Upper lobe of left lung (tissue), 6 donors: ENCODE measurements at places on chromosomes 12 and 14.
A peak's percentile ranks its signal among the peaks of the same experiment; 100 is the strongest.

- H3K27me3 ChIP-seq, result no peaks in the 10 kb centered on the region
- no peak for DNase-seq
- no peaks in the 10 kb centered on the region for H3K36me3 ChIP-seq
- peaks cover 11% of the 10 kb centered on the region for H3K4me1 ChIP-seq
- no peak overlapping the region for H3K27ac ChIP-seq
Measured at GRCh38 chr12:54437697-54438096, 18.6 kb upstream of the ITGA5 start.

DNA sequence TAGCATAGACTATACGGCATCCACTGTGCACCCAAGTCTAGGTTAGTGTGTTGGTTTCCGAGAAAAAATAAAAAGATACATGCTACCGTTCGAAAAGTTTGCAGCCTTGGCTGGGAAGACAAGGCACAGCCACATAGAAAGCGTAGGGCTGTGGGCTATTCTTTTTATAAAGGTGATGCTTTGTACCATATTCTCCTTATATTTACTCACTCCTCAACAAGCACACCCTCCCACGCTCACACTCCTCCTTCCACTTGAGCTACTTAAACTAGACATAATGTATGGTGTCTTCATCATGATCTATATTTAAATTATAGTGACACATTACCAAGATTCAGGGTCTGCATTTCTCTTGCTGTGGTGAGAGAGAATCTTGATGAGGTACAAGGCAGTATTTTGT, 1416.5 kb downstream of the AACS start:
- no peaks in the 10 kb centered on the region for H3K27me3 ChIP-seq
- no peaks in the 10 kb centered on the region for H3K4me1 ChIP-seq
- DNase-seq, result no peak
- H3K36me3 ChIP-seq, result no peaks in the 10 kb centered on the region

GRCh38 chr12:113860950-113861349, 105.2 kb downstream of the RBM19 start:
- H3K4me1 ChIP-seq, result no peaks in the 10 kb centered on the region
- H3K27me3 ChIP-seq, result no peaks in the 10 kb centered on the region
- no peak for DNase-seq
- H3K27ac ChIP-seq, result no peak overlapping the region
- H3K36me3 ChIP-seq, result peaks cover 41% of the 10 kb centered on the region

DNA sequence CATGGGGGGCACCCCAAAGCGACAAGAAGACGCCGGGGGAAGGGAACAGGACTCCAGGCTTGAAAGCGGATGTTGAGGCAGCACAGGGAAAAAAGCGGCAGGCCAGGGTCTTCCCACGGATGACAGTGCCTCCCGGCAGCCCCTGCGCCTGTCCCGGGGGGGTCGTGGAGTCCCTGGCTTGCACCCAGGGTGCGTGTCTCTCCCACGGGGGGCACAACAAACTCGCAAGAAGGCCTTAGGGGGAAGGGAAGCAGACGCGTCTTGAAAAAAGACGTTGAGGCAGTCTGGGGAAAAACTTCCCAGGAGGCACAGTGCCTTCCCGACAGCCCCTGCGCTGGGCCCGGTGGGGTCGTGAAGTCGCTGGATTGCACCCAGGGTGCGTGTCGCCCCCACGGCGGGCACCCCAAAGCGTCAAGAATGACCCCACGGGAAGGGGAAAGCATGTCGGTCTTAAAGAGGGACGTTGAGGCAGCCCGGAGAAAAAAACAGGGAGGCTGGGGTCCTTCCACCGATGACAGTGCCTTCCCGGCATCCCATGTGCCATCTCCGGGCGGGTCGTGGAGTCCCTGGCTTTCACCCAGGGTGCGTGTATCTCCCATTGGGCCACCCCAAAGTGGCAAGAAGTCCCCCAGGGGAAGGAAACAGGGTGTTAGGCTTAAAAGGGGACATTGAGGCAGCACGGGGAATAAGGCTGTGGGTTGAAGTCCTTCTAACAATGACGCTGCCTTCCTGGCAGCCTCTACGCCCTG, 159.9 kb upstream of the ALG10B start:
- no peak overlapping the region for H3K27ac ChIP-seq
- no peak overlapping the region for H3K4me3 ChIP-seq
- H3K27me3 ChIP-seq, result no peaks in the 10 kb centered on the region
- no peaks in the 10 kb centered on the region for H3K36me3 ChIP-seq
- no peaks in the 10 kb centered on the region for H3K4me1 ChIP-seq

- H3K4me3 ChIP-seq, result no peak within 1 kb of the TSS
- peaks cover 6% of the 10 kb centered on the region for H3K4me1 ChIP-seq
- peak within 1 kb of the TSS; percentile 62 for H3K27ac ChIP-seq
- H3K36me3 ChIP-seq, result no peaks in the 10 kb centered on the region
- no peak for DNase-seq
Measured at GRCh38 chr14:81400202-81400678, at the start of gene STON2. Gene STON2 (minus strand): TSS chr14:81400324. CDS start chr14:81398382, 1,942 bp downstream.

GRCh38 chr12:57609101-57609780, 2.0 kb upstream of the ARHGEF25 start:
- no peak for DNase-seq
- H3K36me3 ChIP-seq, result no peaks in the 10 kb centered on the region
- H3K4me3 ChIP-seq, result no peak overlapping the region
- no peaks in the 10 kb centered on the region for H3K27me3 ChIP-seq

GRCh38 chr14:32434880-32435279, 105.8 kb downstream of the AKAP6 start:
- no peaks in the 10 kb centered on the region for H3K4me1 ChIP-seq
- no peak overlapping the region for H3K27ac ChIP-seq
- DNase-seq, result no peak
- no peaks in the 10 kb centered on the region for H3K27me3 ChIP-seq
- no peaks in the 10 kb centered on the region for H3K36me3 ChIP-seq

DNA sequence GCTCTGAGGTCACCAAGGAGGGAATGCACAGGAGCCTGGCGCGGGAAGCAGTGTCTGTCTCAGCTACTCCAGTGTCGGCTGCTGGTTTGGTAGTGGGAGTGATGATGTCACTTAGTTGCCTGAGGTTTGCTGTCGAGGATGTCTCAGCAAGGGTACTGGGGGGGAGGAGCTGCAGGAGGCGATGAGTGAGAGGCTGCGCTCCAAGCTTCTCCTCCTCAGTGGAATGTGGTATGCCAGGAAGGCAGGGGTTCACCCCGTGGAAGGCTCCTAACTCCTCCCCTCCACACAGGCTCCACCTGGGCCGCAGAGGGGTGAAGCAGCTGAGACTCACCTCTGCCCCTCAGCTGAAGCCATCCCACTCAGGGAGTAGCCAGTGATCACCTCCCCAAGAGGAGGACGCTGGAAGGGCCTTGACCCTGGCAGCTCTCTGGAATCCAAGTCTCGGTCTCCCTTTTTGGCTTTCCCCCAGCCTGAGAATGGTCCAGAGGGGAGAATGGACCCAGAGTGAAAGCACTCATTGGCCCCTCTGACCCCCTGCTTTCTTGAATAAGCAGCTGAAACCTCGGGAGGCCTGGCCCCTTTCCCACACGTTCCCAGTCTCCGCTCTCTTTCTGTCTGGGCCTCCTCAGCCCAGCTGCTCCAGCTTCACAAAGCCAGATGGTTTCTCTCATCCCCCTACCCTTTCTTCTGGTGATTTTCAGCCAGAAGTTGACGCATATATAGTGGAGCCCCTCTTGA, 178.9 kb upstream of the FKBP4 start:
- H3K36me3 ChIP-seq, result no peaks in the 10 kb centered on the region
- no peak overlapping the region for H3K4me3 ChIP-seq
- H3K27ac ChIP-seq, result peak overlapping the region; percentile 47
- no peak for DNase-seq

- DNase-seq, result no peak
- H3K27me3 ChIP-seq, result no peaks in the 10 kb centered on the region
- H3K36me3 ChIP-seq, result no peaks in the 10 kb centered on the region
- no peak overlapping the region for H3K4me3 ChIP-seq
- no peak overlapping the region for H3K27ac ChIP-seq
Measured at GRCh38 chr12:62792236-62792870, 142.6 kb downstream of the PPM1H start.

DNA sequence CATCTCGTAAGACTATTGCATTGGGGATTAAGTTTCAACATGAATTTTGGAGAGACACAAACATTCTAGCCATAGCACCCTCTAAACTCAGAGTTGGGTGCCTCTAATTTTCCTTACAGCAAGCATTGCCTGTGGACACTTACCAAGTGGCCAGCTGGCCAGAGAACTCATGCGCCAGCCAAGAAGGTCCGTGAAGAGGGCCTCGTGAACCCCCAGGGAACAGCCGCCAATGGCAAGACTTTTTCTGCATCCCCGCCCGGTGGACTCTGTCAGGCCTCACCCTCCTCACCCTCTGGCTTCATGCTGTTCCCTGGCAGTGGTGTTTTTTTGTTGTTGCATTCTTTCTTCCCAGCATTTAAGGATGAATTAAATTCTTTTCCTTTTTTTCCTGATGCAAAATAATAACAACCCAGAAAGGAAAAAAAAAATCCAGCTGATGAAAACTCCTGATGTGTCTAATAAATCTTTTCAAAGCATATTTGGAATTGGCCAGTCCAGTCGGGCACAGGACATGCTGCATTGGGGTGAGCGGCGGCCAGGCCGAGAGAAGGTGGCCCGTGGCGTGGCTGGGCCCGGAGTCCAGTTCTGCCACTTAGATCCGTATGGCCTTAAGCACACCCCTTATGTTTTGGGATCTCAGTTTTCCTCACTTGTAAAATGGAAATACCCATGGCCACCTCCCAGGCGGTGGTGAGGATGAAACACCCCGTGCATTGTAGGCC, 191.9 kb upstream of the DIO3 start:
- H3K4me1 ChIP-seq, result no peaks in the 10 kb centered on the region
- H3K36me3 ChIP-seq, result no peaks in the 10 kb centered on the region
- peak; percentile 82 for DNase-seq
- H3K27me3 ChIP-seq, result no peaks in the 10 kb centered on the region
